ENCODE measurements at places on chromosomes 1 and 21. TPM values are rescaled to one million over a fixed set of nuclear protein-coding genes. Genes with fewer than 3 reads are reported as not detected.
A peak's percentile ranks its signal among the peaks of the same experiment; 100 is the strongest.

- DNase-seq, result no peak
Measured at GRCh38 chr1:184890539-184890973, 83.8 kb downstream of the NIBAN1 start.

- peak; percentile 54 for DNase-seq
Measured at GRCh38 chr1:202143768-202144401, 652 bp downstream of the ARL8A start.

- DNase-seq, result no peak
Measured at GRCh38 chr1:103120981-103121380, 12.7 kb upstream of the COL11A1 start.

The FCMR gene
- 4.2 TPM for total RNA-seq

The MRPL39 gene
- 56.9 TPM for total RNA-seq

DNA sequence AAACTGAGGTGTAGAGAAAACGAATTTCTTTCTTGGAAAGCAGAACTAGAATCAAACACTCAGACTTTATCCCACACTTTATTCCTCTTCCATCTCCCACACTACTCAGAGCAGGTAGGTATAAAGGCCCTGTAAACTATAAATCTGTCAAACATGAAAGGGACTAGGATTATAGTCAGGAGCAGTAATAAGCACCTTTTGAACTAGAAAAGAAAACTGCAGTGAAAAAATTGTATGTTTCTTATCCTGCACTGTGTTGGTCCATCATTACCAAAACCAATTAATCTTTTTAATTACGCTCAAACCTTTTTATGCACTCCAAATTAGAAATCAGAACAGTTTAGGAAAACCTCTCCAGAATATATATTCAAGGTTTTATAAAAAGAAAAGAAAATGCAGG is 47.6 kb downstream of the LPAR3 start:
- DNase-seq, result no peak

DNA sequence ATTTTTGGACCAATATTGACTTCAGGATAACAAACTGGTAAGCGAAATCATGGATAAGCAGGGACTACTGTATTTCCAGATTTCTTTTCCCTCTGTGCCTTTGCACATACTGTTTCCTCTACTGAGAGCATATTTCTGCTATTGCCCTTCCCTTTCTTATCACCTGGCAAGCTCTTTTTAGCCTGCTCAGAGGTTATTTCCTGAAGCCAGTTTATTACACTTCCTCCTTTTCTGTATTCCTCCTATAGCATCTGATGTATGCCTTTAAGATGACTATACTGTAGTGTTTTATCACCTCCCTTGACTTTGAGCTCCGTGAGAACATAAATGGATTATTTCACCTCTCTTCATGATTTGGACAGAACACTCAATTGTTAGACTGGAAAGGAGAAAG is 49.0 kb downstream of the MAGI3 start:
- DNase-seq, result no peak

DNA sequence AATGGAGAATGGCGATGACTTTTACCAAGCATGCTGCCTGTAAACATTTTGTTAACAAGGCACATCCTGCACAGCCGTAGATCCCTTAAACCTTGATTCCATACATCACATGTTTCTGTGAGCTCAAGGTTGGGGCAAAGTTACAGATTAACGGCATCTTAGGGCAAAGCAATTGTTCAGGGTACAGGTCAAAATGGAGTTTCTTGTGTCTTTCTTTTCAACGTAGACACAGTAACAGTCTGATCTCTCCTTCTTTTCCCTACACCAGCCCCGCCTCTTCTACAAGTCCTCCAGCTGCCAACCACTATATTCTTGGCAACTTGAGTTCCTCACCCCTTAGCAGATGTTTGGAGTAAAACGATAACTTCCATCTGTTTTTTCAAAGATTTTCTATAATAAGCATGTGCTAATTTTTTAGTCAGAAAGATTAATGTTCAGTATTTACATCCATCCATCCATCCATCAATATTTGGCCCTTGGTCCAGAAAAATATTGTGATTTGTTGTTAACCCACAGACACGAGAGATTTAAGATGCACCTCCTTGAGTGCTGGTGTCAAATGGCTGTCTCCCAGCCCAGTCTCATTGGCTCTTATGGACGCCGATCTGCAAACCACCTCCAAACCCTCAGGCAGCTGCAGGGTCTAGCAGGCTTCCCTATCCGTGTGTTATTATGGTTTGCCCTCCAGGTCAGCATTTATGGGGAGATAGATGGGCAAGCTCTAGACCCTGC is 3.8 kb downstream of the DNALI1 start:
- no peak for DNase-seq

The SLC37A1 gene
- total RNA-seq, result 13.2 TPM

- DNase-seq, result no peak
Measured at GRCh38 chr1:84236256-84236655, 65.3 kb upstream of the SAMD13 start.

GRCh38 chr1:25702101-25702775 is 85.6 kb downstream of the MAN1C1 start:
- no peak for DNase-seq

The JAM2 gene
- total RNA-seq, result 34.5 TPM

The CCDC27 gene
- total RNA-seq, result not detected

The RXRG gene
- 1.8 TPM for total RNA-seq

The GJA8 gene
- not detected for total RNA-seq

The MASP2 gene
- not detected for total RNA-seq

The DENND1B gene
- total RNA-seq, result 26.8 TPM

Measured in heart right ventricle (tissue), 16 donors.